ENCODE measurements at places on chromosomes 13 and 19. TPM values are rescaled to one million over a fixed set of nuclear protein-coding genes. Genes with fewer than 3 reads are reported as not detected.
A peak's percentile ranks its signal among the peaks of the same experiment; 100 is the strongest.

The PNPLA6 gene
- total RNA-seq: 35.0 TPM

- no peak for DNase-seq
These were observed 32.2 kb upstream of the IPO5 start for GRCh38 chr13:97921176-97921816.

GRCh38 chr13:43728421-43728820 lies 58.4 kb downstream of the ENOX1 start:
- no peak for DNase-seq

DNA sequence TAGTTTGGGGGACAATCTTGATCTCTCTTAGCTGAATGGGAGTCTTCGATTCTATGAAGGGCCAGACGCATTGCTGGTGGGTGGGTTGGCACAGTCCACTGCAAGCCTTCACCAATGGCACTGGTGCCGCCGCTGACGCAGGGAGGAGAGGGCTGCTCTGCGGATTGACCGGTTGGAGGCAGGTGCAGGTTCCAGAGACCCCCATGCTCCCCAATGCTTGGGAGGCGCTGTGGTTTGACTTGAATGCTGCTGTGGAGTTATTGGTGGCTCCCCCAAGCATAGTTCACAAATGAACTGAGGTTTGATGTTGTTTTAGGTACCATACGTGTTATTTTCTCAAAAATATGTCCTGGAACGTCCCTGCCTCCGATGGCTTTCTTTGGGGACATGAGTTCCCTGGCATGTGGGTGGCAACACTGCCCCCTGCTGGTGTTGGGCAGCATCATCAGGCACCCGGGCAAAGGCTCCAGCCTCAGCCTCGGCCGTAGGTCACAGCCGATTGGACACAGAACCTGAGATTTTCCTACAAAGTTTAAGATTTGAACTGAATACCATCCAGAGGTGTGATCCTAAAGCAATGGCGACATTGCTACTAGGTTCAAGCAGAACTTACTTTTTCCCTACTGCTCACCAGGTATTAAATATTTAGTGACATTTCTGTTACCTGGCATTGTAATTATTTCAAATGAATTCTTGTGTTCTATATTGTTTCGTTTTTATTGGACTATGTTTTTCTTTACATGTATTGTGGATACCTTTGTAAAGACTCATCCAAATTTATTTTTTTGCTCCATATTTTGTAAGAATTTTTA lies 95.5 kb downstream of the ANKRD10 start:
- peak; percentile 90 for DNase-seq

DNA sequence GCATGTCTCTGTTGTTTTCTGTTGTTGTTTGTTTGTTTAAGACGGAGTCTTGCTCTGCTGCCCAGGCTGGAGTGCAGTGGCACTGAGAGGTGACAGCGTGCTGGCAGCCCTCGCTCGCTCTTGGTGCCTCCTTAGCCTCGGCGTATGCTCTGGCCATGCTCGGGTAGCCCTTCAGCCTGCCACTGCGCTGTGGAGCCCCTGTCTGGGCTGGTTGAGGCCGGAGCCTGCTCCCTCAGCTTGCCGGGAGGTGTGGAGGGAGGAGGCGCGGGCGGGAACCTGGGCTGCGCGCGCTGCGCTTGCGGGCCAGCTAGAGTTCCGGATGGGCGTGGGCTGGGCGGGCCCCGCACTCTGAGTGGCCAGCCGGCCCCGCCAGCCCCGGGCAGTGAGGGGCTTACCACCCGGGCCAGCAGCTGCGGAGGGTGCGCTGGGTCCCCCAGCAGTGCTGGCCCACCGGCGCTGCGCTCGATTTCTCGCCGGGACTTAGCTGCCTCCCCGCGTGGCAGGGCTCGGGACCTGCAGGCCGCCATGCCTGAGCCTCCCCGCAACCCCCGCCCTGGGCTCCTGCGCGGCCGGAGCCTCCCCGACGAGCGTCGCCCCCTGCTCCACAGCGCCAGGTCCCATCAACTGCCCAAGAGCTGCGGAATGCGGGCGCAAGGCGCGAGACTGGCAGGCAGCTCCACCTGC lies 6.6 kb upstream of the ZNF329 start:
- no peak for DNase-seq

DNA sequence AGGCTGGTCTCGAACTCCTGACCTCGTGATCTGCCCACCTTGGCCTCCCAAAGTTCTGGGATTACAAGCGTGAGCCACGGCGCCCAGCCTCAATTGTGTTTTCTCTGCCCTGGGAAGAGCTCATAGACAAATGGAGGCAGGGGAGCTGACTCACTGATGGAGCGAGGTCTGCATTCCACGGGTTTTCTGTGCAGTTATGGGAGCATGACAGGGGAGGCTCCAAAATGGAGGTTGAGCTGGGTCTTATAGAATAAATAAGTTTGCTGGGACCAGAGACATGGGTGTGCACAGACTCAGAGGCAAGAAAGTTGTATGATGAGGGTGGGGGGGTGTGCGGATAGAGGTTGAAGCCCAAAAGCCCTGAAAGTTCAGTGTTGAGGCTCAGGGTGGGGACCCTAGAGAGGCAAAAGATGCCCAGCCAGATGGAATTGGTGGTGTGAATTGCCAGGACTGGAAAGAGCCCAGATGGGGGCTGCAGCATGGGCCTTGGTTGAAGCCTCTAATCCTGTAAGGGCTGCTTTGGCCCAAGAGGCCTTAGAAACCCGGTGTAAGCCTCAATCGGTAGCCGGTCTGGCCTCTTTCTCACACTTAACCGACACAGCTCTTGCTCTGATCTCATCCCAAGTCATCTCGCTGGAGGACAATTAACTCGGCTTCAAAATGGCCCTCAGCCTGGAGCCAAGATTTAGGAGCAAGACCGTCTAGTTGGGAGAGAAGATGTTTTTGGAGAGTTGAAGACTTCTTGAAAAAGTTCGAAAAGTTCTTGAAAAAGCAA lies 1.9 kb downstream of the TPM4 start:
- no peak for DNase-seq

The SLC1A5 gene
- 10.0 TPM for total RNA-seq

The NXNL1 gene
- total RNA-seq: not detected

The CYP2F1 gene
- not detected for total RNA-seq

The DUS3L gene
- total RNA-seq: 19.6 TPM

DNA sequence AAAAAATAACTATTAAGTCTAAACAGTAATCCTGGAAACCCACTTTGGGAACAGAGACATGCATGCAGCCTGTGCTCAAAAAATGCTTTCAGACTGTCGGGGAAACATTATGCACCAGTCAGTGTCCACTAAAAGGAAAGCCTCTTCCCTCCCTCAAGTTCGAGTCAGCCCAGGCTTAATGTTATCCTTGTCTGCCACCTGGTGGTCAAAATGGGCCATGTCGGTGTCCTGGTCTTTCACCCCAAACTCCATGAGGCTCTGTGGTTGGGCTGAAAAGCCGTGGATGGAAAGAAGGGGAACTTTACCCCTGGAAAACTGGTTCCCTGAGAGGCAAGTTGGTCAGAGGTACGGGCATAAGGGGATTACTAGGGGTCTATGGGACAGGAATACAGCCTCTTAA lies 88.4 kb upstream of the ZNF492 start:
- no peak for DNase-seq

- no peak for DNase-seq
These were observed 26.5 kb upstream of the C13orf46 start for GRCh38 chr13:114000151-114001040.

GRCh38 chr19:37920591-37921450 lies 13.8 kb downstream of the SIPA1L3 start:
- DNase-seq: peak; percentile 35

Measured in pancreas (tissue), 10 donors.